Thoracic aorta (tissue), 2 donors: ENCODE measurements at places on chromosomes 13 and 19.

DNA sequence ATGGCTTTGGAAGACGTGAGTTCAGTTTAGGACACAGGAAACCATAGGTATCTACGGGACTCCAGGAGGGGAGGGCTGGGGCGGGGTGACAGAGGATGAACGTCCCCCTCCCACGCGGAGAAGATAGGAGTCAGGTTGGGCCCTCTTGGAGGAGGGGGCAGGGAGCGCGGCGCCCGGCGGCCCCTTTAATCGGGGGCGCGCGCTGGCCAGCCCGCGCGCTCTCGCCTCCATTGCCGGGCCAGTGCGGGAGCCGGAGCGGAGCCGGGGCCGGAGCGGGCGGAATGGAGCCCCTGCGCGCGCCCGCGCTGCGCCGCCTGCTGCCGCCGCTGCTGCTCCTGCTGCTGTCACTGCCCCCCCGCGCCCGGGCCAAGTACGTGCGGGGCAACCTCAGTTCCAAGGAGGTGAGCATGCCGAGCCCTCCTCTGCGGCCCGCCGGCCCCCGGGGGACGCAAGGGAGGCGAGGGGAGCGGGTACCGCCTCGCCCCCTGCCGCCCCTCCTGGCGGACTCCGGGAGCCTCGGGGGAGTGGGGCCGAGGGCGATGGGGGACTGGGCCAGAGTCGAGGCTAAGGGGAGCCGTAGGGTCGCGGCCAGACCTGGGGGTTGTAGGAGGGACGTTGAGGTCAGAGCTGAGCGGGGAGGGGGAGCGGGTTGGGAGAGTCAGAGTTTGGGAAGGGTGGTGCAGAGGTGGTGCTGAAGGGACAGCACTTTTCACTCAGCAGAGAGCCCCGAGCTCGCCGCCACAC lies at the start of gene TMEM145:
Gene TMEM145 (plus strand): TSS at position 214 of the 744 bp plus-strand sequence. CDS start 68 bp downstream, at position 282.
- no peak for DNase-seq

GRCh38 chr19:16168465-16169081 lies 4.8 kb downstream of the CIB3 start:
- no peak for DNase-seq

- DNase-seq, result no peak
Measured at GRCh38 chr19:45137179-45137761, 23.5 kb downstream of the NKPD1 start.

GRCh38 chr19:47151627-47152026 lies 21.0 kb downstream of the SAE1 start:
- no peak for DNase-seq

GRCh38 chr19:18259893-18260292 lies 14.4 kb downstream of the IQCN start:
- no peak for DNase-seq

- DNase-seq, result no peak
Measured at GRCh38 chr19:47628078-47628771, 19.3 kb downstream of the BICRA start.

DNA sequence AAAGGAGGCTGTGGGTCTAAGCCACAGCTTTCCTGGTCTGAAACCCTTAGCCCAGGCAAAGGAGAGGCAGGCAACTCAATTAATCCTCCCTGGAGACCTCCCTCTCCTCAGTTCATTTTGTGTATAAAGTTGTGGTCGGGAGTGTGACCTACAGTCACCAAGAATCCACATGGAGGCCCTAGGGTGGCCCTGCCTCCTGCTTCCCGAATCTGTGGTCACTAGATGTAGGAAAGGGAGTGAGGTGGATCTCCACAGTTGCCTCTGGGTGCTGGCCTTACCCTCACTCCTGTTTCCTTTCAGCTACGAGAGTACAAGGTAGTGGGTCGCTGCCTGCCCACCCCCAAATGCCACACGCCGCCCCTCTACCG lies 1.3 kb downstream of the RPL18A start:
- no peak for DNase-seq

DNA sequence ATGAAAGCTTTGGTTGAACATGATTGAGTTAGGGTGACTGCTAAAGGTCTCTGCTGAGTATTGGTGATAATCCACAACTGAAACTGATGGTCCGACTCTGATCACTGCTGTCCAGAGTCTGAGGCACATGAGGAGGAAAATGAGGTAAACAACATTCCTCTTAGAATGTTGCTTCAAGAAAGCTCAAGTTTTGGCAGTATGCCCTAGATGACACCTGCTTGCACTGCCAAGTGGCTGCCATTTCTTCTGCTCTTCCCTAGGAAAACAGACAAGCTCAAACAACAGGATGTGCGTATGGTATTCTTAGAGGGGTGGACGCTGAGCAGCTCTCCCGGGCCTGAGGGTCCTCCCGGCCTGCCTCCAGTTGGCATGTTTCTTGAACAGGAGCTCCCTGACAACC lies 15.2 kb upstream of the MTIF3 start:
- DNase-seq, result no peak

DNA sequence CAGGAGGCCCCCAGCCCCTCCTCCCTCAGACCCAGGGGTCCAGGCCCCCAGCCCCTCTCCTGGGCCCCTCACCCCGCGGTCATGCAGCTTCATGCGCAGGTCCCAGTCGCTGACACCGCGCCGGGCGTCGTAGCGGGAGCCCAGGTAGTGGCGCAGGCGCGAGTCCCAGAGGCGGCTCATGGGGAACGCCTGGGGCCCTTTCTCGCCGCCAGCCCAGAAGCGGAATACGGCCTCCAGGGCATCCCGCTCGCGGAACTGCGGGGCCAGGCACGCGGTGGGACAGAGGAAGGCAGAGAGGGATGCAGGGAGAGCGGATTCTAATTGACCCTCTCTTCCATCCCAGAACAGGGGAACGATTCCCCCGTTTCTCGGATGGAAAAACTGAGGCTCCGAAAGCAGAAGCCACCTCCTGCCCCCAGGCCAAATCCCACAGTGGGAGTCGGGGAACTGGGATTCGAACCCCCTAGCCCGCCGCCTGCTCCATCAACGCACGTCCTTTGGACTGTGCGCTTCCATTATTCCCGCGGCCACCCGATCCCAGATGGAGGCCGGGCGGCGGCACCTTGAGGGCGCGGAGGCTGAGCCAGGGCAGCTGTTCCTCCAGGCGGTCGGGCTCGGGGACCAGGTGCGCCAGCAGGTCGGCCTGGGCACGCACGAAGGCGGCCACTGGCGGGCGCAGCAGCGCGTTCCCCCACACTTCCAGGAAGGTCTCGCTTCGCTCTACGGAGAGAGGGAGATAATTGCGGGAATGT lies 4.2 kb upstream of the TNNI3 start:
- DNase-seq, result no peak

DNA sequence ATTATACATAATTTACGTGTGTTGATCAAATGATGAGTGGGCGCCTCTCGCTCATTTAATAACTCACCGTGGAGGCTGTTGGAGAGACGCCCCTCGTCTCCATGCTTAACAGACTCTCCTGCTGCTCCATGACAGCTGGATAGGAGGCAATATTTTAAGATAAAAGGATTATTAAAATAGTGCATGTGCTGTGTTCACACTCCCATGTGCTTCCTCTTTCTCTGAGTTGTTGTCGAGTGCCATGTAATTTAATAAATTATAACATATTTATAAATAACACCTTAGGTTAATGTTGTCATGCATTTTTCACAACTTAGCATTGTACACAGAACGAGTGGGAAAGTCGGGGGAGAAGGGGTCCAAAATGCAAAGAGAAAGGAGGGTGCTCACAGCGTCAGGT lies 161.4 kb upstream of the TSHZ3 start:
- no peak for DNase-seq

- DNase-seq, result no peak
Measured at GRCh38 chr13:75299913-75300862, 181.8 kb downstream of the TBC1D4 start.

DNA sequence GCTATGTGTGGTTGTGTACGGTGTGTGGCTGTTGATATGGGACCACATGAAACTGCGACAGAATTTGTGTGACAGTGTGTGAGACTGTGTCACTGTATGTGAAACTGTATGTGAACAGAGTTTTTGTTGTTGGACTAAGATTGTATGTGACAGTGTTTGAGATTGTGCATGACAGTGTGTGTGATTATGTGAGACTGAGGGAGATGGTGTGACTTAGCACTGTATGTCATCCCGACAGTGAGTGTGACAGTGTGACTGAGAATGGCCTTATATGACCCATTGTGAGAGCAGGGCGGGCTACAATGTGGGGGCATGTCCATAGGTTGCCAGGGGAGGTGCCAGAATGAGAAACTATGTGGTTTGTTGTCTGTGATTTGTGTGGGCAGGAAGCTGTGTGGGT lies 930 bp downstream of the ZNF583 start:
- DNase-seq, result no peak
